ENCODE measurements at places on chromosomes 12 and 14. TPM values are rescaled to one million over a fixed set of nuclear protein-coding genes. Genes with fewer than 3 reads are reported as not detected.

- DNase-seq: no peak
- no peak overlapping the region for H3K27ac ChIP-seq
- H3K4me3 ChIP-seq: no peak overlapping the region
- H3K36me3 ChIP-seq: peaks cover 2% of the 10 kb centered on the region
- peaks cover 3% of the 10 kb centered on the region for H3K27me3 ChIP-seq
Measured at GRCh38 chr14:88130057-88130432, 125.1 kb downstream of the GPR65 start.

GRCh38 chr12:3117144-3117581 is 40.0 kb downstream of the TSPAN9 start:
- H3K4me1 ChIP-seq: peaks cover 9% of the 10 kb centered on the region
- DNase-seq: no peak
- H3K4me3 ChIP-seq: no peak overlapping the region
- H3K27me3 ChIP-seq: peaks cover 16% of the 10 kb centered on the region
- H3K27ac ChIP-seq: no peak overlapping the region

- H3K4me3 ChIP-seq: no peak overlapping the region
- H3K27me3 ChIP-seq: no peaks in the 10 kb centered on the region
- H3K4me1 ChIP-seq: no peaks in the 10 kb centered on the region
- DNase-seq: no peak
- no peaks in the 10 kb centered on the region for H3K36me3 ChIP-seq
- H3K27ac ChIP-seq: no peak overlapping the region
Measured at GRCh38 chr12:49219417-49220026, 30.6 kb upstream of the TUBA1A start.

The ZNF219 gene
- total RNA-seq: 10.7 TPM

- no peak for DNase-seq
- peaks cover 3% of the 10 kb centered on the region for H3K36me3 ChIP-seq
- H3K27ac ChIP-seq: no peak overlapping the region
- H3K27me3 ChIP-seq: no peaks in the 10 kb centered on the region
- peaks cover 65% of the 10 kb centered on the region for H3K4me1 ChIP-seq
- H3K4me3 ChIP-seq: no peak overlapping the region
Measured at GRCh38 chr12:92080911-92081285, 64.7 kb downstream of the BTG1 start.

The KRT3 gene
- not detected for total RNA-seq

The APOF gene
- total RNA-seq: not detected

The SUSD6 gene
- 69.9 TPM for total RNA-seq

The LMBR1L gene
- 55.0 TPM for total RNA-seq

DNA sequence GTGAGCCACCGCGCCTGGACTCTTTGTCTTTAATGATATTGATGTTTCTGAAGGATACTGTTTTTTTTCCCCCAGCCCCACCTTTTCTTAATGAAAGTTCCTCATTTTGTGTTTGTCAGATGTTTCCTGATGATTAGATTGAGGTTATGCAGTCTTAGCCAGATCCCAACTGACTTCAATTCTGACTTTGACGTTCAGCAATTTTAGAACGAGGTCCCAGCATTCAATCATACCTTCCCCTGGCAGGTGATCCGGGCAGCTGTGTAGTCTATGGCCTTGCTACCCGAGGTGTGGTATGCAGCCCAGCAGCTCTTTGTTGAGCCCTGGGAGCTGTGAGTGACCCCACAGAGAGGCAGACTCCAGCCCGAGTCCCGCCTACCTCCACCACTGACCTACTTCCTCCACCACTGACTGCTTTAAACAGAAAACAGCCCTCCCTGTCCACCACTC is 82.7 kb downstream of the LGMN start:
- H3K27ac ChIP-seq: no peak overlapping the region
- no peak for DNase-seq
- H3K36me3 ChIP-seq: peaks cover 44% of the 10 kb centered on the region
- peaks cover 71% of the 10 kb centered on the region for H3K4me1 ChIP-seq
- H3K4me3 ChIP-seq: no peak overlapping the region
- no peaks in the 10 kb centered on the region for H3K27me3 ChIP-seq

- H3K27ac ChIP-seq: no peak overlapping the region
- H3K36me3 ChIP-seq: no peaks in the 10 kb centered on the region
- no peaks in the 10 kb centered on the region for H3K4me1 ChIP-seq
- DNase-seq: no peak
Measured at GRCh38 chr14:79136071-79137044, 966.2 kb downstream of the NRXN3 start.

Data from activated CD4-positive, alpha-beta memory T cell treated with anti-CD3 and anti-CD28 coated beads for 36 hours (primary cell).